ENCODE measurements at places on chromosomes 7 and 10.

- no peak overlapping the region for H3K27ac ChIP-seq
- H3K4me1 ChIP-seq: peaks cover 5% of the 10 kb centered on the region
- H3K36me3 ChIP-seq: no peaks in the 10 kb centered on the region
- H3K27me3 ChIP-seq: no peaks in the 10 kb centered on the region
Measured at GRCh38 chr10:28047061-28047460, 48.2 kb upstream of the ODAD2 start.

DNA sequence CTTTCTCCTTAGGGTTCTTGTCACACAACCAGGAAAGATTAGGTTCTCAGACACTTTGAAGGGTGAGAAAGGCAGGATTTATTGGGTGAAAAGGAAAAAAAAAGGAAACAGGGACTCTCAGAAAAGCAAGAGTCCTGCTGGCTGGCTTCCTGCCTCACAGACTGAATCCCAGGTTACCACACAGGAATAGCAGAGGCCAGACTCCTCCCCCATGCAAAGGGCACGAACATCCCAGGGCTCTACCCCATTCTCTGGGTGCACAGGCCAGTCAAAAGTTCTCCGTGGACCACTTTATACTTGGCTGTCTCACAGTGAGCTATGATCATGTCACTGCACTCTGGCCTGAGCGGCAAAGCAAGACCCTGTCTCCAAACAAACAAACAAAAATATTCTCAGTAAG lies 42.6 kb downstream of the HOXA1 start:
- no peak overlapping the region for H3K4me3 ChIP-seq
- no peaks in the 10 kb centered on the region for H3K36me3 ChIP-seq

GRCh38 chr7:11754123-11754522 lies 77.9 kb downstream of the THSD7A start:
- no peaks in the 10 kb centered on the region for H3K27me3 ChIP-seq
- H3K4me1 ChIP-seq: no peaks in the 10 kb centered on the region
- no peak overlapping the region for H3K27ac ChIP-seq

DNA sequence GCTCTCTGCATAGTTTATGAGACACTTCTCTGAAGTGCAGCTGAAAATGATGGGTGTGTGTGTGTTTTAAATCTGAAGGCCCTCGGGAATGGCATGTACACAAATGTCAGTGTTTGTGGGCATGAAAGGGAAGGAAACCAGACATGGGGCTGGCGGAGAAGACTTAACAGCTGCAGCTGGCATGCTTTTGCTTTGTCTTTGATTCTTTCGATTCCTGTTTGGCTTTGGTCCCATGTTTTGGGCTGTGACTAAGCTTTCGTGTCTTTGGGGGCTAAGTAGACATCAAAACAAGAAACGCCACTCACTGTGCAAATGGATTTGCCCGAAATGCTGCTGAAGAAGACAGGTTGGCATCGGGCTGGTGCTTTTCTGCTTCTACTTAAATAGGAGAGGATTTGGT lies 179.3 kb downstream of the PFKFB3 start:
- peaks cover 25% of the 10 kb centered on the region for H3K4me1 ChIP-seq
- H3K4me3 ChIP-seq: no peak overlapping the region
- H3K27me3 ChIP-seq: no peaks in the 10 kb centered on the region
- no peaks in the 10 kb centered on the region for H3K36me3 ChIP-seq
- H3K27ac ChIP-seq: peak overlapping the region; percentile 82

GRCh38 chr10:6843481-6843881 lies 263.4 kb upstream of the PRKCQ start:
- no peak overlapping the region for H3K27ac ChIP-seq
- DNase-seq: no peak
- no peaks in the 10 kb centered on the region for H3K27me3 ChIP-seq
- H3K36me3 ChIP-seq: no peaks in the 10 kb centered on the region
- no peak overlapping the region for H3K4me3 ChIP-seq

- H3K4me1 ChIP-seq: no peaks in the 10 kb centered on the region
- H3K36me3 ChIP-seq: no peaks in the 10 kb centered on the region
- no peaks in the 10 kb centered on the region for H3K27me3 ChIP-seq
- no peak overlapping the region for H3K4me3 ChIP-seq
- no peak for DNase-seq
Measured at GRCh38 chr10:129033340-129033739, 433.7 kb upstream of the MGMT start.

DNA sequence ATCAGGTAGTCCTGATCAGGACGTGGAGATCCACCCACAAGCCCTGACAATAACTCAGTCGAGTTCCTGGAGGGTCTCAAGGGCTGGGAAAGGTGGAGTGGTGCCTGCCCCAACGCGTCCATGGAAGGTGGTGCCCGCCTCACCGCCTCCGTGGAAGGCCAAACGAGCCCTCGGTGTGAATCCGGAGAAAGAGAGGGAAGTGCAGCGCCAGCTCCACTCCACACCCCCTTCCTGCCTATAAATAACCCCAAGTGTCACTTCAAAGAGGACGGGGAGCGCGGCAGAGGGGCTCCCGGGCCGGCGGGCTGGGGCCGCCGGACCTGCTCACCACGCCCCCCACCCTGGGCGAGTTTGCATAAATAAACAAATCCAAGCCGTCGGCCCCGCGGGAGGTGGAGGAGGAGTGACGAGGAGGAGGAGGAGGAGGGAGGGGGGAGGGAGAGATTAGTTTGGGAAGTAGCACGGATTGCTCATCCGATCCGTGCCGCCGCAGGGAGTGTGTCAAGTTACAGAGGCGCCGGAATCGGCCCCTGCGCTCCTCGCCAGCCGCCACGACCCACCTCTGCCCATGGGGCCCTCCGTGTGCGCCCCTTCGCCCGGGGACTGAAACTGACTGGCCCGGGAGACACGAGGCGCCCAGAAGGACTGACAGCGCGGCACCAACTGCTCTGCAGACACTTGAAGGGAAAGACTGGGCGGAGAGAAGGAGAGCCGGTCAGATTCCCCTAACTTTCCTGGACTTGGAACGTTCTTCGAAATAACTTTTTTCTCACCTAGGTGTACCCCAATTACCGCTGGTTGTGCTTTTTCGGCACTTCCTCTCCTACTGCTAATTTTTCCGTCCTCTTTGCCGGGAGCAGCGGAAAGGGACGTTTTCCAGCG lies at the start of gene COL13A1:
Gene COL13A1, plus strand, starts transcription at position 473 of the 882 bp plus-strand sequence. CDS start 518 bp downstream, outside the sequence.
- H3K4me1 ChIP-seq: no peaks in the 10 kb centered on the region
- peak within 1 kb of the TSS; percentile 74 for H3K27ac ChIP-seq
- H3K27me3 ChIP-seq: no peaks in the 10 kb centered on the region
- no peak for DNase-seq
- H3K4me3 ChIP-seq: peak within 1 kb of the TSS; percentile 60
- no peaks in the 10 kb centered on the region for H3K36me3 ChIP-seq

- H3K27ac ChIP-seq: no peak overlapping the region
- no peak for DNase-seq
- no peaks in the 10 kb centered on the region for H3K36me3 ChIP-seq
- no peaks in the 10 kb centered on the region for H3K27me3 ChIP-seq
- no peaks in the 10 kb centered on the region for H3K4me1 ChIP-seq
- no peak overlapping the region for H3K4me3 ChIP-seq
Measured at GRCh38 chr10:120423431-120424197, 33.4 kb upstream of the PLPP4 start.

GRCh38 chr10:78319371-78319770 lies 285.7 kb downstream of the RPS24 start:
- H3K4me1 ChIP-seq: peaks cover 10% of the 10 kb centered on the region
- H3K27me3 ChIP-seq: no peaks in the 10 kb centered on the region
- no peak overlapping the region for H3K27ac ChIP-seq
- DNase-seq: peak; percentile 41
- no peak overlapping the region for H3K4me3 ChIP-seq
- H3K36me3 ChIP-seq: no peaks in the 10 kb centered on the region

- no peaks in the 10 kb centered on the region for H3K36me3 ChIP-seq
- peak overlapping the region; percentile 9 for H3K27ac ChIP-seq
- H3K4me1 ChIP-seq: no peaks in the 10 kb centered on the region
- H3K4me3 ChIP-seq: no peak overlapping the region
- H3K27me3 ChIP-seq: no peaks in the 10 kb centered on the region
- no peak for DNase-seq
Measured at GRCh38 chr10:104487794-104488438, 134.3 kb downstream of the CFAP58 start.

DNA sequence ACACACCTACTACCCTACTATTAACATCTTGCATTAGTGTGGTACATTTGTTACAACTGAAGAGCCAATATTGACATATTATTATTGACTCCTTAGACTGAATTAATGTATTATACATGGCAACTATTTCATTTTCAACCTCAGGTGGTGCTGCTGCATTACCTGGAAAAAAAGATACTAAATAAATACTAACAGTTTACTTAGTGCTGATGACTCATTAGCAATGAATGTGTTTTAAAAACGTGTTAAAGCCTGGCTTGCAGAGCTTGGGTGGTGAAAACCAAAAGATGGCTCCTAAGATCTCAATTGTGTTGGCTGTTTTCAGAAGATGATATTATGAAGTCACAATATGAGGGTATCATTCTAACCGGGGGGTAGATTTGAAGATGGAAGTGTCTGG lies 34.8 kb downstream of the CFAP43 start:
- H3K4me3 ChIP-seq: no peak overlapping the region
- DNase-seq: no peak
- no peaks in the 10 kb centered on the region for H3K36me3 ChIP-seq

DNA sequence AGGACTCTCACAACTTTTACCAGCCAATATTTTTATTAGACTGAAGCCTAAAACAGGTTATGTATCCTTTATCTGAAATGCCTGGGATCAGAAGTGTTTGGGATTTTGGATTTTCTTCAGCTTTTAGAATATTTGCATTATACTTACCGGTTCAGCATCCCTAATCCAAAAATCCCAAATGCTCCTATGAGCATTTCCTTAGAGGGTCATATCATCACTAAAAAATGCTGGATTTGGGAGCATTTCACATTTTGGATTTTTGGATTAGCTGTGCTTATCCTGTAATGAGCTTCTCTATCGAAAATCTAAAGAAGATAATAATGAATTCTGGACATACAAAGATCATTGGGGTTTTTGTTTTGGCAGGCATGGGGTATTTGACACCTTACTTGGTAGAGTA lies 53.0 kb downstream of the RALA start:
- peaks cover 8% of the 10 kb centered on the region for H3K4me1 ChIP-seq
- DNase-seq: no peak
- H3K4me3 ChIP-seq: no peak overlapping the region
- no peak overlapping the region for H3K27ac ChIP-seq
- H3K36me3 ChIP-seq: no peaks in the 10 kb centered on the region

DNA sequence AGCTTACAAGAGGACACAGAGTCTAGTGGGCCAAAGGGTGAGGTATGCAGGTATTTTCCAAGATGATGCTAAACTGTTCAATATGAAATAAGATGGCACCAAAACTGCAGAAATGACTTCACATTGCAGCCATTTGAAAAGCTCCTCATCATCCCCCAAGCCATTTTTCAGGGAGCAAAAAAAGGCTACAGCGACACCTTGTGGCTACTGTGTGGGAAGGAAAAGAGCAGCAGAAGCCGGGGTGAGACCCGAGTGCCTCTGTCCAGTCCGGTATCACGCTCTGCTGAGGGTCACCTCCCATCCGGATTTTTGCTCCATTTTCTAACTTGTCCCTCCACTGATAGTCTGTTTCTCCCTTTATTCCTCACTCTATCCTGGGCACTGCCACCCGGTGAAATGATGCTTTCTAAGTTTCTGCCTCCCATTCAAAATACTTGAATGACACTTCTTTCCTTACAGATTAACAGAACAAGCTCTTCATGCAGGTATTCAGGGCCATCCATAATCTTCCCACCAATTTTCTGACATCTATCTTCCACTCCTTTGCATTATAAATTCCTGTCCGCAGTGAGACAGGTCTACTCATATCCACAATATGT lies 220.2 kb downstream of the DGKI start:
- no peak overlapping the region for H3K27ac ChIP-seq
- no peaks in the 10 kb centered on the region for H3K36me3 ChIP-seq
- no peak for DNase-seq

- H3K27ac ChIP-seq: no peak overlapping the region
- H3K4me3 ChIP-seq: no peak overlapping the region
- DNase-seq: no peak
- H3K27me3 ChIP-seq: no peaks in the 10 kb centered on the region
Measured at GRCh38 chr7:41544241-41544640, 158.6 kb downstream of the INHBA start.

DNA sequence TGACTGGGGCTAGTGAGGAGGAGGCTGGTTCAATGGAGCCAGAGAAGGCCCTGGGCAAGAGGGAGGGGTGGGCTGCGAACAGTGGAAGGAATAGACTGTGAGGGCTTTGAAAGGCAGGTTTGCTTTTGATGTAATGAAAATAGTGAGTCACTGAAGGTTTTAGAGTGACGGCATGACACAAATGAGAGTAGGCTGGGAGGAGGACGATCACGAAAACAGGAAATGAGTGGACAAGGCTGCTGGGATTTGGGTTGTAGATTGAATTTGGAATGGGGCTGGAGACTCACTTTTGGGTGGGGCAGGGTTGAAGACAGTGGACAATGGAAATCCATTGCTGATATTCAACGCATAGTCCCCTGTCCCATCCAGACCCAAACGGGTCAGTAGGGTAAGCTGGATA lies 139.6 kb downstream of the CDH23 start:
- DNase-seq: no peak
- no peaks in the 10 kb centered on the region for H3K36me3 ChIP-seq
- H3K27me3 ChIP-seq: no peaks in the 10 kb centered on the region
- no peak overlapping the region for H3K27ac ChIP-seq
- no peak overlapping the region for H3K4me3 ChIP-seq
- no peaks in the 10 kb centered on the region for H3K4me1 ChIP-seq

- H3K4me1 ChIP-seq: no peaks in the 10 kb centered on the region
- no peaks in the 10 kb centered on the region for H3K36me3 ChIP-seq
- no peaks in the 10 kb centered on the region for H3K27me3 ChIP-seq
- no peak for DNase-seq
Measured at GRCh38 chr10:122738031-122738430, 38.4 kb upstream of the C10orf120 start.

- H3K4me1 ChIP-seq: no peaks in the 10 kb centered on the region
- H3K36me3 ChIP-seq: no peaks in the 10 kb centered on the region
- DNase-seq: no peak
- H3K27ac ChIP-seq: no peak overlapping the region
Measured at GRCh38 chr10:99266383-99266782, 30.7 kb upstream of the HPSE2 start.

- DNase-seq: no peak
- H3K4me1 ChIP-seq: no peaks in the 10 kb centered on the region
- H3K36me3 ChIP-seq: peaks cover 4% of the 10 kb centered on the region
- no peak overlapping the region for H3K4me3 ChIP-seq
- no peak overlapping the region for H3K27ac ChIP-seq
Measured at GRCh38 chr10:75126277-75126676, 14.8 kb downstream of the SAMD8 start.

- no peak for DNase-seq
- H3K4me1 ChIP-seq: no peaks in the 10 kb centered on the region
Measured at GRCh38 chr7:29229066-29229465, 34.5 kb downstream of the CHN2 start.

DNA sequence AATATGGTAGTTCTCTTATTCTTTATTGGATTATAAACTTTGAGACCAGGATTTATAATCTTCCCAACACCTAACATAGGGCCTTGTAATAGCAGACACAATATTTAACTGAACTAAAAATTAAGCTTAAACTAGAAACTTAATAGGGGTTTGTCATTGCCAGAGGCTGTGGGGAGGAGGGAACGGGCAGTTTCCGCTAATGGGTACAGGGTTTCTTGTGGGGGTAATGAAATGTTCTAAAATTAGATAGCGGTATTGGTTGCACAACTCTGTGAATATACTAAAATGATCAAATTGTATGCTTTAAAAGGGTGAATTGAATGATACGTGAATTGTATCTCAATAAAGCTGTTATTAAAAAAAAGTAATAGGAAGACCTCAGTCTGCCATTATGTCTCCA lies 45.4 kb downstream of the NT5C2 start:
- no peaks in the 10 kb centered on the region for H3K36me3 ChIP-seq
- H3K27me3 ChIP-seq: no peaks in the 10 kb centered on the region
- H3K27ac ChIP-seq: no peak overlapping the region

All from ascending aorta (tissue), 2 donors.